ENCODE measurements at places on chromosomes 3 and 15. TPM values are rescaled to one million over a fixed set of nuclear protein-coding genes. Genes with fewer than 3 reads are reported as not detected.

ABI3BP gene
- total RNA-seq, result 53.3 TPM

UROC1 gene
- not detected for total RNA-seq

VGLL3 gene
- total RNA-seq, result 19.3 TPM

GRM7 gene
- not detected for total RNA-seq

WDR72 gene
- total RNA-seq, result not detected

SV2B gene
- under 0.01 TPM for total RNA-seq

LRRC31 gene
- total RNA-seq, result not detected

CYP1A1 gene
- not detected for total RNA-seq

ZNF80 gene
- not detected for total RNA-seq

DGKG gene
- total RNA-seq, result 6.7 TPM

ALCAM gene
- total RNA-seq, result 134 TPM

FBN1 gene
- 1,277 TPM for total RNA-seq

RHOV gene
- total RNA-seq, result under 0.01 TPM

PP2D1 gene
- not detected for total RNA-seq

C2CD4A gene
- not detected for total RNA-seq

PRR23B gene
- not detected for total RNA-seq

NRG4 gene
- under 0.01 TPM for total RNA-seq

EXD1 gene
- total RNA-seq, result under 0.01 TPM

CYP1A2 gene
- not detected for total RNA-seq

FGF7 gene
- 342 TPM for total RNA-seq

ETV5 gene
- total RNA-seq, result 37.7 TPM

GOLGA6A gene
- not detected for total RNA-seq

MESP1 gene
- total RNA-seq, result under 0.01 TPM

SMCO1 gene
- total RNA-seq, result not detected

DUOX1 gene
- total RNA-seq, result not detected

GRAMD2A gene
- 0.30 TPM for total RNA-seq

C3orf85 gene
- not detected for total RNA-seq

CCDC71 gene
- 19.7 TPM for total RNA-seq

CRYGS gene
- 2.4 TPM for total RNA-seq

MINAR1 gene
- total RNA-seq, result 1.8 TPM

TMEM42 gene
- total RNA-seq, result 14.3 TPM

KNG1 gene
- not detected for total RNA-seq

SLC35G2 gene
- 9.0 TPM for total RNA-seq

SLC33A1 gene
- 63.5 TPM for total RNA-seq

PLSCR4 gene
- 9.3 TPM for total RNA-seq

ARHGEF26 gene
- total RNA-seq, result 3.6 TPM

TRAT1 gene
- not detected for total RNA-seq

ZNF660 gene
- total RNA-seq, result 4.2 TPM

ATP1B3 gene
- total RNA-seq, result 101 TPM

CLDN18 gene
- total RNA-seq, result not detected

BUB1B gene
- total RNA-seq, result 3.6 TPM

C3orf52 gene
- total RNA-seq, result 10.7 TPM

SNX4 gene
- total RNA-seq, result 26.1 TPM

CEMIP gene
- total RNA-seq, result 3.9 TPM

GPR160 gene
- not detected for total RNA-seq

TRIM71 gene
- total RNA-seq, result not detected

PLS1 gene
- total RNA-seq, result 2.7 TPM

DUOXA2 gene
- not detected for total RNA-seq

DCP1A gene
- 10.7 TPM for total RNA-seq

All from smooth muscle cell of the umbilical artery (primary cell).